ENCODE measurements at places on chromosomes 4 and X.

GRCh38 chr4:23097251-23097650 is 404.5 kb downstream of the GBA3 start:
- DNase-seq, result no peak

GRCh38 chrX:15854080-15854655 is 445 bp downstream of the AP1S2 start:
- DNase-seq, result no peak

- DNase-seq, result no peak
These were observed 78.7 kb downstream of the WDFY3 start for GRCh38 chr4:84887824-84888223.

GRCh38 chr4:42904986-42905385 is 12.5 kb downstream of the GRXCR1 start:
- DNase-seq, result no peak

DNA sequence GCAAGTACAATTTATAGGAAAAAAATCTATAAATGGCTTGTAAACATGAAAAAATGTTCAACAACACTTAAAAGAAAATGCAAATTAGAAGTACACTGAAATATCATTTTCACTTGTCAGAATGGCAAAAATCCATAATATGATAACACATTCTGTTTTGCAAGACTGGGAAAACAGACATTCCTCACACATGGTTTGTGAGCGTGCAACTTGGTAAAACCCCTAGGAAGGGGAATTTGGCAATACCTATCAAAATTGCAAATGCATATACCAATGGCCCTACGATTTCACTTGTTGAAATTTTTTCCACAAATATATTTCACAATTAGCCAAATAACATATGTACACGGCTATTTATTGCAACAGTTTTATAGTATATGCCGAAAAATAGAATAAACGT is 31.4 kb downstream of the TBC1D9 start:
- DNase-seq, result no peak

- DNase-seq, result no peak
These were observed 6.0 kb downstream of the PLXNB3 start for GRCh38 chrX:153769865-153770600.

DNA sequence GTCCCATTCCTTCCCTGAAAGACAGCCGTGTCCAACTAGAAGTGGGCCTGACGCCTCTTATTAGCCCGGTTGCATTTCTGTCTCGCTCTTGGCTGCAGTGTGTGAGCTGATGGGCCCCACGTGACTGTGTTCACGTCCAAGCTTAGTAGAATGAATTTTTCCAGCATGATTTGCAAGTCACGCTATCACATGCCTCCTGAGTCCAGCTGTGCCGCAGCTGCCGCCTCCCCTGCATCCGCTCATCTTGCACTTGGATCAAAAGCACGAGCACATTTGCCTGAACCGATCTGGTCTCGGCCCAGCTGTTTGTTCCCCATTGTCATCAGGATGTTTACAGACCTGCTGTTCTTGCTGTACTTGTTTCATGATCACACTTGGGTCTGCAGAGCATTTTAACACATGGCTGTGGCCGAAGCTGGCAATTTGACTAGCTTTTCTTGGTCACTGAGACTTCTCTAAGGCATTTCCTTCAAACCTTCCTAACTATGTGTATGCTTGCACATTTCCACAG is 126.5 kb downstream of the KIT start:
- DNase-seq, result no peak

DNA sequence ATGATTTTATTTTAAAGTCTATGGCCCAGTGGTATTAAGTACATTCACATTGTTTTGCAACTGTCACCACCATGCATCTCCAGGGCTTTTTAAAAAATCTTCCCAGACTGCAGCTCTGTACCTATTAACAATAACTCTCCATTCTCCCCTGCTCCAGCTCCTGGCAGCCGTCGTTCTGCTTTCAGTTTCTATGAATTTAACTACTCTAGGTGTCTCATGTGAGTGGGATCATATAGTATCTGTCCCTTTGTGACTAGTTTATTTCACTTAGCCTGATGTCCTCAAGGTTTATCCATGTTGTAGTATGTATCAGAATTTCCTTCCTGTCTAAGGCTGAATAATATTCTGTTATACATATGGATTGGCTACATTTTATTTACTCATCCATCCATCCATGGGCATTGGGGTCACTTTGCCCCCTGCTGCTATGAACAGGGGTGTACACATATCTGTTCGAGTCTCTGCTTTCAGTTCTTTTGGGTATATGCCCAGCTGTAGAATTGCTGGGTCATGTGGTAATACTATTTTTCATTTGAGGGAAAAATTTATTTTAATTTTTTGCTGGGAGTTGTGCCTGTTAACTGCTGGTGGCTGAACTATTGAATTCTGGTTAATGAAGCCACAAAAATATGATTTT is 131.3 kb downstream of the ARHGAP10 start:
- DNase-seq, result no peak

DNA sequence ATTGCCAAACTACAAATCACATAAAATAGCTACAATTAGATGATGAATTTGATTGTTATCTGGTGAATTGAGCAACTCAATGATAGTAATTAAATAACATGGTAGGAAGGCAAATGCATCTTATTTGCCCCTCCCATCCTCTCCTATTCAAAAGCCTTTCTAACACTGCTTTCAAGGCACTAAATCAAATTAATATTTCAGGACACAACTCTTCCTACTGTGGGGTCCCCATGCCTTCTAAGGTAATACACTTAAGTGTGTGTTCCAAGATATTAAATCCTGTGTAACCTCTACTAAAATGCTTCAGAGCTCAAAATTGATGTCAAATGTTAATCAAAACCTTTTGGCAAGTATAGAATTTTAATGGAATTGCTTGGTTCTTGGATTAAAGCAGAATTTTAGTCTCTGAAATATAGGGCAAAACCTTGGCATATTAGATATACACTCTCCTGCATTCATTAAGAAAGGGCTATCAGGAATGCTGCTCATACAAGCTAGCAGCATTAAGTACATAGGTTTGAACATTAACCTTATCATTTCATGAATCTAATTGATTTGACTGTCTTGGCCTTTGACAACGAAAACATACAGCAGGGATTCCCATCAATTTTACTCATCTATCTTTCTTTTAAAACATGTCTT is 371.8 kb upstream of the GALNTL6 start:
- no peak for DNase-seq

DNA sequence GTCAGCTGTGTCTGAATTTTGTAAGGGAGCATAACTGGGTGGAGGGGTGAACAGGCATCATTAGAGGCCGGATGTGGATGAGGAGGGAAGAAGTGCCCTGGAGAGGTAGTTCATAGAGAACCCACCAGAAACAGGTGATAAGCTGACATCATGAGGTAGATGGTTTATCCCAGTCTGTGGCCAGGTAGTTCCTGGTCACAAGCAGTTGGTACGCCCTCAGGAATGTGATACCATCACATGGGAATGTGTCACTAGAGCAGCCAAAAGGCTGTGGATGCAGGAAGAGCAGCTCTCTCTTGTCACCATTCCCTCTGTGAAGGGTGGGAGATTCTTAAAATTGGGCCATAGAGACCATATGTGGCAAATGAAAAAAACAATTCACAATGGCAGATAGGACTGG is 21.9 kb downstream of the MSN start:
- no peak for DNase-seq

GRCh38 chrX:19544693-19545305 is 29.5 kb upstream of the MAP3K15 start:
- DNase-seq, result no peak

- no peak for DNase-seq
These were observed 50.0 kb downstream of the SLC7A11 start for GRCh38 chr4:138192113-138192512.

- DNase-seq, result no peak
These were observed 703 bp upstream of the FTSJ1 start for GRCh38 chrX:48475296-48475695.

DNA sequence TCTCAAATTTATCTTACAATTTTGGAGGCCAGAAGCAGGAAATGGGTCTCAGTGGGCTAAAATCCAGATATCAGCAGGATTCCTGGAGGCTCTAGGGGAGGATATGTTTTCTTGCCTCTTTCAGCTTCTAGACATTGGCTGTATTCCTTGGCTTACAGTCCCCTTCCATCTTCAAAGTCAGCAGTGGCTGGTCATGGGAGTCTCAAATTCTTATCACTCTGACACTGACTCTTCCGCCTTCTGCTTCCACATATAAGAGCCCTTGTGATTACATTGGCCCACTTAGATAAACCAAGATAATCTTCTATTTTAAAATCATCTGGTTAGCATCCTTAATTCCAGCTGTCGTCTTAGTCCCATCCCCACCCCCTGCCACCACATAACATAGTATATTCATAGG is 113.0 kb downstream of the PCDH7 start:
- DNase-seq, result no peak

DNA sequence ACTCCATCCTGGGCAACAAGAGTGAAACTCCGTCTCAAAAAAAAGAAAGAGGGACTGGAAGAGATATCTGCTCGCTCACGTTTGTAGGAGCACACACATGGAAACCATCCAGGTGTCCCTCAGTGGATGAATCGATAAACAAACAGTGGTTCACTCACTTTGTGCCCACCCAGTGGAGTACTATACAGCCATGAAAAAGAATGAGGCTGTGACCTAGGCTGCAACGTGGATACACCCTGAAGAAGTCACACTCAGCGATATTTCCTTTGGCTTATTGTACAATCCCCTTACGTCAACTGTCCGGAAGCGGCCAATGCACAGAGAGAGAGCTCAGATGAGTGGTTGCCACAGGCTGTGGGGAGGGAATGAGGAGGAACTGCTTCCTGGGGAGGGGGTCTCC is 82.3 kb upstream of the PPP2R3B start:
- DNase-seq, result no peak

DNA sequence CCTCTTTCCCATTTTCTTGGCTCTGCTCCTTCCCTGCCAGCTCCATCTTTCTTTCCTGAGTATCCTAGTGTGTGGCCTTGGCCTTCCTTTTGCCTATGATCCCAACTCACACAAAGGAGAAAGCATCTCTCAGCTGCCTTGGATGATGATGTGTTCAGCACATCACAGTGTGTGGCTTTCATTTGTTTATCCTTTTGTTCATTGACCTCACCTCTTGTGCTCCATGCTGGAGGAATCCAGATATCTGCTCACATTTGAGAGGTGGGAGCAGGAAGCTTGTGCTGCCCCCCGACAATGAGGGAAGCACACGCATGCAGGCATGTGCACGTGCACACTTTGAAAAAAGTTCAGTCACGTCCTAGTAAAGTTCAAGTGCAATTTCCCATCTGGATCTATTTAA is 131.0 kb downstream of the SMIM20 start:
- DNase-seq, result no peak

GRCh38 chr4:102301167-102301566 is 44.1 kb downstream of the SLC39A8 start:
- no peak for DNase-seq

DNA sequence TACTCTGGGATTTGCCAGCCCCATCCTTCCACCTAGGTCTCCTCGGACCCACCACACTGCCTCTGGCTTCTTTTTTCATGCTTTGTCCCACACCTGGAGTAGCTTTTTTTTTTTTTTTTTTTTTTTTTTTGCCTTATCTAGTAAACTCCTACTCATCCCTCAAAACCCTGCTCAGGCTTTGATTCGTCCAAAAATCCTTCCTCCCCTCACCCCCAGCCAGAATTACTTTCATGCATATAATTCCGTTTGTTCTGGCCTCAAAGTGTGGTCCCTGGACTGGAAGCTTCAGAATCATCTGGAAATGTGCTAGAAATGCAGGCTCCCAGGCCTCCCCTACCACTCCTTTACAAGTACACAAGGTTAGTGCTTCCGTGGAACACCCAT is 320.1 kb downstream of the PTTG2 start:
- no peak for DNase-seq

DNA sequence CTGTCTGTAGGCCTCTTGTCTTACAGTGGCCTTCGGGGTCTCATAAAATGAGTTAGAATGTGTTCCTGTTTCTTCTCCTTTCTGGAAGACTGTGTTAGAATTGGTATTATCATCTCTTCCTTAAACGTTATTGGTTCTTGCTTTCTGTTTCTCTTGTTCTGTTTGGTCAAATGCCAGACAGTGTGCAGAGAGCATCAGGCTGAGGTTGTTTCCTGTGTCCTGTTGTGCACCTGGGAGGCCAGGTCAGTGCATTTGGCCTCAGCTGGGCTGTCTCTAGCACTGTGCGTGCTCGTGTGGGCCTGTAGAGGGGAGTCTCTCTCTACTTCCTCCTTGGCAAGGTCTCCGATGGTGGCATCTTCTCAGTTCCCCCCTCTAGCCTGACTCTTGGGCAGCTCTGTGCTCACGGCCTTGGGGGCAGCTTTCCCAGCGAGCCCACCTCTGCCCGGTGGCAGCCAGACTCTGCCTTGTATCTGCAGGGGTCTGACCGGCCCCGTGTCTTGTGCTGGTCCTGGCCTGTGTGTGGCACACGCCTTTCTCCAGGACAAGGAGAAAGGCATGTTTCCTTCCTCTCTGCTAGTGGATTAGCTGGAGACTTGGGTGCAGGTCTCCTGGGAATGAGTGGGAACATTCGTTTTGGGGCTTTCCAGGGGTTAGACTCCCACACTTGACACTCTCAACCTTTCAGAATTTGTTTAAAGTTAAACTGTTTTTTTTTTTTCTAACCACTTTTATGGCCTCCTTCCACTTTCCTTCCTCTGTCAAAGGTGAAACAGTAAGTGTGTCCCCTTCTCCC is 62.3 kb downstream of the FAM193A start:
- no peak for DNase-seq

DNA sequence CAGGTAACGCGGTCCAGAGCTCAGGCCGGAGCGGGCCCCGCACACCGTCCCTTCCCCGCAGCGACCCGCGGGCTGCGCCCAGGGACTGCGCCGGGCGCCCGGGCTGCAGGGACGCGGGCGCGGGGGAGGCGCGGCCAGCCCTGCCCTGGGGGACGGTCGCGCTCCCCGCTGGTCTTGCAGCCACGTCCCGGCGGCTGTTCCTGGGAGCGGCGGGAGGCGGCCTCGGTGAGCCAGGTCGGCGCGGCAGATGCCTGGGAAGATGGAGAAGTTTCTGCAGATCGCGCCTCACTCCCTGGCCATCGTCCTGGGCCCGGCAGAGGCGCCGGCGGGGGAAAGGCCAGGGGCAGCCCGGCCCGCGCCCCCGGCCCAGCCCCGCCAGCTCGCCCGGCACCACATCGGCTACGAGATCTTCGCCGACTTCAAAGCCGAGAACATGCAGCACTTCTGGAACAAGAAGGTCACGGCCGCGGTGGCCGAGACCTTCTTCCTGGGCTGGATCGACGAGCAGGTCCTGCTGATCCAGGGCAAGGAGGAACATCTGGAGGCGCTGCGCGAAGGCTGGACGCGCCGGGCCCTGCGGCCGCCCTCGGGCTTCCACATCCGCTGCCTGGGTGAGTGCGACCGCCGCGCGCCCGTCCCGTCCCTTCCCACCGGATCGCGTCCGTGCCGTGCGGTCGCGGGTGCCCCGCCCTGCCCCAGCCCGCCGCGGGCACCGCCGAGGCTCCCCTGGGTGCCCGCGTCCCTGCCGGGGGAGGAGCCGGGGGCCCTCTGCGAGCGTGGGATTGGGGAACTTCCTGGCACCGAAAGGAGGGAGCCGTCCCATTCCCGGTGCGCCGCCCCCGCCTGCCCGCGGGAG is 107.4 kb upstream of the STOX2 start:
- DNase-seq, result no peak

- no peak for DNase-seq
These were observed 24.1 kb downstream of the SEC24D start for GRCh38 chr4:118811832-118812231.
